H9 (cell line): ENCODE measurements at places on chromosomes 3 and 15.

DNA sequence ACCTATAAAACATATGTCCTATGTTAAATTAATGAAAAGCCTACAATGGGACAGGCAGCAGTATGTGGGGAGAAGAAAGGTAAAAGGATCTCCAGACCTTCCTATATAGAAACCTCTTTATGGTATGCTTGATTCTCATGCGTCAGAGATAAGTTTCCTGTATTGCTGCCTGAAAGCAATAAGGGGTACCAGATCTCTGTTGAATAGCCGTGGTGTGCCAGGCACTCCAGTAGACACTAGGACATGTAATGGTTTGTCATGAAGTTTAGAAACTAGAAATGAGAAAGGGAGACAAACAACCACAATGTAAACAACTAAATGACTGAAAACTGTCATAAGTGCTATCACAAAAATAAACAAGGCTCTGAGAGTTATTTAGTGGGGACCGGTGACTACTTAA, 168.1 kb downstream of the EFHB start:
- no peak for DNase-seq

DNA sequence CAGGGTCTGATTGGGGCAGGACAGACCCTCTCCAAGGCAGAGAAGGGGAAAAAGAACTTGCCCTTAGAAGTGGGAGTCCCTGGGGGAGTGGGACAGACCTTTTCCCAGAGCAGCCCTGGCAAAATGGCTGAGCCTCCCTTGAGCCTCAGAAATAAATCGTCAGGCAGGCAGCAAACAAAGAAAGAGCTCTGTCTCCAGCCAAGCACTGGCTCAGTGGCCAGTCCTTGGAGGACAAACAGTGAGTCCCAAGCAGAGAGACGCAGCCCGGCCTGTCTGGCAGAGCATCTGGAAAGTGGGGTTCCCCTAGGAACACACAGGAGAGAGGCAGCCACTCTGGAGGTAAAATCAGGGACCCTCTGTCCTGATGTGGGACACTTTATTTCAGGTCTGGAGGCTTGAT, 1.8 kb downstream of the SLC6A1 start:
- DNase-seq = no peak

DNA sequence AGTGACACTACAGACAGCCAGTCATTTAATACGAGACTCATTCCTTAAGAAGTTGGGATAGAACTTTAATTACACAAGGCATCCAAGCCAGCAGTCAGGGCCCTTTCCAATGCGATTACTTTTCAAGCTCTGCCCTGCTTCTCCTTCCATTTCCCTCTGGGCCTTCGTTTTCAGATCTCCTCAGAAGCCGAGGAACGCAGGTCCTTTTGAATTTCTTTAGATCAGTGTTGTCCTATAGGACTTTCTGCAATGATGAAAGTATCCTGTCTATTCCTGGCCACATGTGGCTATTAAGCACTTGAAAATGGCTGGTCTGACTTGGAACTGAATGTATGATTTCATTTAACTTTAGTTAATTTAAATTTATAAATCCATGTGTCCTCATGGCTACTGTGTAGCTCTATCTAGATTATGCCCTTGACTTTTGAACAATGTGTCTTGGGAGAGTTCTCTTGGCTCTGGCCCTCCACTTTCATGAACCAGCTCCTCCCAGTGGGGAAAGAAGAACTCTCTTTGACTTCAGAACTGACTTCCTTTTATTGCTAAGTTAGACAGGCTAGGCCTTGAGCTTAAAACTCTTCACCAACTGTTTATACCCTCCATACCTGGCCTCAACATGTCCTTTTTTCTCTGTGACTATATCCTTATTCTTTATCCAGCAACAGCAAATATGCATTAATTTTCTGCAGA, 22.6 kb downstream of the TGFBR2 start:
- no peak for DNase-seq

GRCh38 chr15:78418686-78419085, 19.3 kb upstream of the IREB2 start:
- no peak for DNase-seq

DNA sequence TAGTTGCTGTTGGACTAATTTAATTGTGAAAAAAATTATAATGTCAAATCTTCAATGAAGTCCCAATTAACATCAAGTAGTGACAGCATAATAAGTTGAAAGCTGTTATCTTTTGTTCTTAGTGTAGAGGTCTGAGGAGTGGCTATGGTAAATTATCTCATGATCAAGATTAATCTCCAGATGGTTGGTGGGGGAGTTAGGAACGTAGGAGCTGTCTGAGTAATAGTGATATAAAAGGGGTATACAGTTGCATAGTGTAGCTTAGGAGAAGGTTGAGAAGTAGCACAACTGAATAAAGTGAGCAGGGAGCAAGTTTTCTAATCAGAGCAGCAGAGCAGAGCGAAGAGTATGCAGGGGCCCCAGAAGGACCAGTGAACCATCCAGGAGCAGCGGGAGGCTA, 19.5 kb downstream of the TMOD2 start:
- no peak for DNase-seq

- DNase-seq = no peak
Observed at GRCh38 chr15:27165590-27165989, 194.6 kb downstream of the GABRG3 start.

GRCh38 chr15:79408041-79408440, 24.1 kb upstream of the MINAR1 start:
- DNase-seq = no peak

DNA sequence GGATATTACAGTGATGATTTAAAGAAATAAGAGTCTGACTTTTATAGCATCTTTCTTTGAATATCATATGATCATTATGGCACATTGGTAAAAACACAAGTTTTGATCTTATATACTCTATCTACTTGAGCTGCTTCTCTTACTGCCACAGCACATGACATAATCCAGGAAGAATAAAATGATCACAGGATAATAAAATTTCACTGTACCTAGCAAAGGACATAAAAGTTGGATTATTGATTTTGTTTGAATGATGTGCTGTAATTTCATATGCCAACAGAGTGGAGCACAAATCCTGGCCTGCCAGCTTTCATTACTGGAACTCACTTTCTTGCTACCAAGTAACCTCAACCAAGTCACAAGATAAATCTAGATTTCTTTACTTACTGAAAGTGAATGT, 162.1 kb upstream of the NANOGP8 start:
- DNase-seq = no peak
